ENCODE measurements at places on chromosomes 12 and 14.

DNA sequence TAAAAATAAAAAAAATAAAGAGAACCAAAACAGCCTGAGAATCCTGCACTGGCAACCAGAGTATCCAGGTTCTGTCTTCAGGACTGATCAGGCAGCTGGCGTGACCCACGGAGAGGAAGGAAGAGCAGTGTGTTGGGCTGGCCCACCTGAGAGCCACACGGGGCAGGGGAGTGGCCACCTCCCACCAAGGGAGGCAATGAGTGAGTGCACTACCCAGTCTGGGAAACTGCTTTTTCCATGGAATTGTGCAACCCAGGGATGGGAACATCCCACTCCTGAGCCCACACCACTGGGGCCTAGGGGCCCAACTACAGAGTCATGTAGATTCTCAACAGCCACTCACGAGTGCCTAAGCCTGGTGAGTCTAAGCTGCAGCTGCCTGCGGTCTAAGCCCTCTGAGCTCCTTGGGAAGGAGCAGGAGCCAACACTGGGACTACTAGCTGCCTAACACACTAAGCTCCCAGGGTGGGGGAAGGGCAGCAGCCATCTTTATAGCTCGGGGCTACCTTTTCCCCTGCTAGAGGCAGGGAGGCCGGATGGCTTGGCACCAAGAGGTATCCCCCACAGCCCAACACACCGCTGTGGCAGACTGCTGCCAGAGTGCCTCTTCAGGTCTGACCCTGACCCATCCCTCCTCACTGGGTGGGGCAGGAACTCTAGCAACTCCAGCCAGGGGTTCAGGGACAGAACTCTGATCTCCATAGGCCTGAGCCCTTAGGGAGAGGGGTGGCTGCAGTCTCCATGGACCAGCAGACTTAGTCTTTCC lies 610.9 kb downstream of the RERGL start:
- DNase-seq: no peak

DNA sequence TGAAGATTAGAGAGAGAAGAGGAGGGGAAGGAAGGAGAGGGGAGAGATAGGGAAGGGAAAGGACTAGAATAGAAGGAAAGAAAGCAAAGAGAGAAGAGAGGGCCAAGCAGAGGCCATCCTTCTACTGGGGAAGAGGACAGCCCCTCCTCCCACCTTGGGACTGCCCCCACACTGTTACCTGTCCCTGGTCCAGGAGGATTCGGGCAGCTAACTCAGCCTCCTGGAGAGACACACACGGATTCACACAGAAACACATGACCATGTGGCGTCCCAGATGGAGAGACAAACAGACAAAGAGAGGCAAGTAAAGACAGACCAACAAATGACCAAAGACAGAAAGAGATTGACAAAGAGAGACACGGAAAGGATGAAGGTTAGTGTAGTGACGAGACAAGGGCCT lies 2.2 kb downstream of the NDRG2 start:
- no peak for DNase-seq

- no peak for DNase-seq
These were observed 108.3 kb downstream of the SEC23A start for GRCh38 chr14:38994731-38995130.

- no peak for DNase-seq
These were observed 133.8 kb downstream of the SAMD4A start for GRCh38 chr14:54700717-54701116.

GRCh38 chr14:20757965-20758364 lies 10.2 kb upstream of the EDDM3B start:
- no peak for DNase-seq

- no peak for DNase-seq
These were observed 8.9 kb downstream of the IKZF4 start for GRCh38 chr12:56029666-56030293.

DNA sequence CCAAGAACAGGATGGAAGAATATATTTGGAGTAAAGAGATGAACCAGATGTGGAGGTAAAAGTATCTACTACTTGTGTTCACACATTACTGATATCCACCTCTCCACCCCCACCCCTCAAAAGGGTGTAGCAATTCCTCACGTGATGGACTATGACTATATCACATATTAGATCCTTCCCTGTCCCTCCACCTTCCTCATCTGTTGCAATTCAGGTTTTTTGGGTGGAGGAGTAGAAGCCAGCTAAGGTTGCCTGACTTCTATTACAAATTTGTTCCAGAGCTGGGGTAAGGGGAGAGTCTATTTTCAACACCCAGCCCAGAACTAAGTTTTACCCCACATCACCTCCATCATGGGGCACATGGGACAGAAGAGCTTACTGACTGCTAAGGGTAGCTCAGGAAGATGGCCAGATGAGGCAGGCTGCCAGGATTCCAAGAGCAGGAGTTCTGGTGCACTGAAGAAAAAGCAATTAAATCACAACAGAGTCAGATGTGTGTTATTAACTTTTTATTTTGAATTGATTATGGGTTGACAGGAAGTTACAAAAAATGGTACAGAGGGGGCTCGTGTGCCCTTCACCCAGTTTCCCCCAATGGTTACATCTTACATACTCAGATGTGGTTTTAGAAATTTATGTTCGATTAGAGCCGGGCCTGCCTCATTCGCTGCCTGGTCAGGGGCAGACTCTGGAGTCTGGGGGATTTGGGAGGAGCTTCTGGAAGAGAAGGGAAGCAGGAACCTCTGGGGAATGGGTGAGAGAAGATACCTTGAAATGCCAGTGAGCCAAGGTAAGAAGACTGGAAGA lies 2.1 kb downstream of the RNASE13 start:
- no peak for DNase-seq

- DNase-seq: no peak
These were observed 53.7 kb downstream of the MON2 start for GRCh38 chr12:62520361-62520760.
